OCI-M1 (cell line): ENCODE measurements at places on chromosomes 3 and 15.
A peak's percentile ranks its signal among the peaks of the same experiment; 100 is the strongest.

DNA sequence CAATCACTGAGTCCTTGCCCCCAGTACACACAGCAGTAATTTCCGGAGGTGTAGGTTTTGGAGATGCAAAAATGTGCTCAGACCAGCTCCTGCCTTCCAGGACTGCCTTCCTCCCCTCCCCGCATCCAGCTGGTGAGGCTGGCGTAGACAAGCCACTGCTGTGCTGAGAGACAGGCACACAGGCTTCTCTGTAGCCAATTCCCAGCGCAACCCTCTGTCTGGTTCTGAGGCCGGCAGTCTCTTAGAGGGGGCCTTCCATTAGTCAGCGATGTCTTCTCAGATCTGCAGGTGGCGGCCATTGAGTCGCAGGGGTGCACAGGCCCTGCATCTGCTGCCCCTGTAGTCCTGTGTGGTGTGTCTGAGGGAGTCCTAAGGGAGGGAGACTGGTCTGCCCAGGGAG lies 114.4 kb downstream of the DNAJB8 start:
- no peak for DNase-seq

GRCh38 chr3:195441476-195441991 lies 1.3 kb downstream of the ACAP2 start:
- peak; percentile 65 for DNase-seq

GRCh38 chr3:191397771-191398170 lies 63.2 kb upstream of the PYDC2 start:
- DNase-seq: no peak

- no peak for DNase-seq
These were observed 8.4 kb downstream of the TBC1D21 start for GRCh38 chr15:73881579-73882320.

- DNase-seq: no peak
These were observed 127.4 kb downstream of the WDR76 start for GRCh38 chr15:43954181-43954621.

GRCh38 chr3:178369006-178369405 lies 167.2 kb upstream of the KCNMB2 start:
- DNase-seq: no peak

GRCh38 chr15:84740691-84741090 lies 7.7 kb upstream of the ZNF592 start:
- no peak for DNase-seq

GRCh38 chr15:68112706-68113105 lies 58.6 kb downstream of the PIAS1 start:
- DNase-seq: peak; percentile 24

DNA sequence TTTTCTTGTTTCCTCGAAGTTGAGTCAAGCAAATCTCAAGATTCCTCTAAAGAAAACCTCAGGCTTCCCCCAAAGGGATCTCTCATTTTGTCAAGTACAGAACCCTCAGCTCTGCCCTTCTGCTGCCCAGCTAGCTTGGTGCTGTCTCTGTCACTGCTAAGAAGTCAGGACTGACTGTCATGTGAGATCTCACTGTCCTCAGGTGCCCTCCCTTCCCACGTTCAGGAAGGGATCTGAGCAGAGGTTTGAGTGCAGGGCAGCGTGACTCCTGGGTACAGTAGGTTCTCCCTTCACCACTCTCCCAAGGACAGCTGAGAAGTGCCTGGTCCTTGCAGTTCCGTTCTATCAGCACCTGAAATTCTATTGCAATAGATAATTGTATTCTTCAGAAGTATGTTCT lies 229.7 kb downstream of the SLCO3A1 start:
- no peak for DNase-seq

DNA sequence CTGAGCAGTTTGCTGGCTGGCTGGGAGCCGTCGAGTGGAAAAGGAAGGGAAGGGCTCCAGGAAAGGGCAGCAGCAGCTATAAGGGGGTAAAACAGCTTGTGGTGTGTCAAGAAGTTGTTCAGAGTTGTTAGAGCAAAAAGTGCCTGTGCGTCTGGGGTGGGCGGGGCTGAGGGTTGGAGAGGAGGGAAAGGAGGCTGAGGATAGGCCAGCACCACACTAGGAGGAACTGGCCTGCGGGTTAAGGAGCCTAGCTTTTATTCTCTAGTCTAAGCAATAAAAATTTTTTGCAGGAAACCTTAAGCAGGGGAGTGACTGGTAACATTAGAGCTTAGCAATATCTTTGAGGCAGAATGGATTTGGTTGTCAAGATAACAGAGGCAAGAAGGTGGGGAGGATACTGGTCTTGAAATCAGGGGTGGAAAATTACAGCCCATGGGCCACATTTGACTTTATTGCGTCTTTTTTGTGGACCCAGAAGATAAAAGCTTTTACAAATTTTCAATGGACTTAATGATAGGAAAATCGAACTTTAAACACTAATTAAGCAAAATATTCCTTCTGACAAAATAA lies 134.5 kb upstream of the AADACL2 start:
- no peak for DNase-seq

DNA sequence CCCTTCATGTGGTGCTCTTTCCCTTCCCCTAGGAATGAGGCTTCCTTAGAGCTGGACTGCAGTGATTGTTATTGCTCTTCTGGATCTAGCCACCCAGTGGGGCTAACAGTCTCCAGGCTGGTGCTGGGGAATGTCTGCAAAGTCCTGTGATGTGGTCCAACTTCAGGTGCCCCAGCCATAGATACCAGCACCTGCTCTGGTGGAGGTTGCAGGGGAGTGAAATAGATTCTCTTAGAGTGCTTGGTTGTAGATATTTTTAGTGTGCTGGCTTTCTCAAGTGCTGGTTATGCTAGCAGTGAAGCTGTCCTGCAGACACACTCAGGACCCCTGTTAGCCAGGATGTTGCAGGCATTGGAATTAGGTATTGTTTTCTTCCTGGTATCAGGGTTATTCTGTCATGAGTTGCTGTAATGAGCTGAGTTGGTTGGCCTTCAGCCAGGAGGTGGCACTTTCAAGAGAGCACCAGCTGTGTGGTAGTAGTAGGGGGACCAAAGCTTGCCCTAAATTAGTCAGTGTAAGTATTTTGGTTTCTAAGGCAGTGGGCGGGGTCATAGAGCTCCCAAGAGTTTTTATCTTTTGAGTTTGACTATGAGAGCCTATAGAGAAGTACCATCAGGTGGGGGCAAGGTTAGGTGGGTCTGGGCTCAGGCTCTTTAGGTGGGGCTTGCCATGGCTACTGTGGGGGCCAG lies 317.5 kb upstream of the SGO1 start:
- DNase-seq: no peak

GRCh38 chr3:192727032-192727847 lies at the start of gene FGF12:
Gene FGF12 (minus strand): TSS chr3:192727541.
- DNase-seq: no peak

GRCh38 chr3:112346491-112347122 lies 13.7 kb downstream of the CD200 start:
- no peak for DNase-seq

DNA sequence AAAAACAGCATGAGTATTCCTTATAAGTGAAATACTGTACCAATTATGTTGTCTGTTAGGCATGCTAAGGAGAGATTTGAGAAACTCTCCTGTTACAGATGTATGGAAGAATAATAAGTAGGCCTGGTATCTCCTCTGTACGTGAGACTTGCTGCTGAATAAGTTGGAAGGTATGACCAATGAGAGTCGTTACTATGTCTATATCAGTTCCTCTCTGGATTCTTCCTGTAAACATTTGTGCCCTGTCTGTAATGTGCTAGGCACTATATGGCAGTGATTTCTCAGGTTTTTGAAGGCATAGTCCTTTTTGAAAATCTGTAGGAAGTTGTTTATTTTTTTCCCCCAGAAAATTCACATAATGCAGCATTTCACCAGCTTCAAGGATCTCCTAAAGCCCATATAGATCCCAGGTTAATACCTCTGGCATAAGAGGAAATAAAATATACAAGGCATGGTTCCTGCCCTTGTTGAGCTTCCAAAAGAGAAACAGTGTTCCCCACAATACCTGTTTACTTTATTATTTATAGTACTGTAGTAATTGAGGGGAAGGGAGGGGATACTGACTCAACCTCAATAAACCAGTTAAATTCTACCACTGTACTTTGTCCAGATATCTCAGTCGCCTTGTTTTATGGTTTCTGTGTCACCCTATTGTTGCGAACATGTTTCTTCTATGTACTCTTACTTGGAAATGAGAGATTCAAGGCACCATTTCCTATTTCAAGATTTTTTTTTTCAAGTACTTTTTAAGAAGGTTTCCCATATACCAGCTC lies 28.6 kb downstream of the MAP2K5 start:
- no peak for DNase-seq

GRCh38 chr3:43785551-43785950 lies 94.8 kb downstream of the ABHD5 start:
- DNase-seq: no peak

DNA sequence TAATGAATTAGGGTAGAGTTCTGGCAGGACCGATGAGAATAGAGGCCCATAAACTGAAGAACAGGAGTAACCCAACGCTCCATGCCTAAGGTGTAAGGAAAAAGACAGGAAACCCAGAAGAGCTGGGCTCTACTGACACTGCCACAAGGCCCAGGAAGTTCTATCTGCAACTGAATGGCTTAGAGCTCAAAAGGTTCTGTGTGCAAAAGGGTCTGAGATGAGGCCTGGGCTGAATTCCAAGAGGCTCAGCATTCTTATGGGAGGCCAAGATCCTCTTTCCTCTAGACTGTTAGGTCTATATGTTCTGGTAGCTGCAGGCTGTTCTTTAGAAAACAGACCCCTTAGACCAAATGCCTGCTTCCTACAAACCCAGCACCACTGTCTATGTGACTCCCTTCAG lies 30.5 kb upstream of the PRSS50 start:
- DNase-seq: no peak

DNA sequence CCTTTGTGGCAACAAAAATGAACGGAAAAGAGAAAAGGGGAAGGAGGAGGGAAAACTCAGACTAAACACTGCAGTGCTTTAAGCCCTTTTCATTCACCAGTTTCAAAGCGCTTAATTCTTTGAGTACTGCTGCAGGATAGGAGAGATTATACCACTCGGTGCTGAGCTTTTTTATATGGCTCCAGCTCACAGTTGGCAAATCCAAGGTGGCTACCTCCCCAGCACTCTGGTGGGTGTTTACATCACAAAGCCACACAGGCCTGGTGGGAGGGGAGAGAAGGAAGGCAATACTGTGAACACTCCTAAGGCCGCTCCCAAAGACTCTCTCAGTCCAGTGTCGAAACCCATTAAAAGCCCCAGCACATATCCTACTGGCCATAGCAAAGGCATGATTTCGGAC lies 191.4 kb downstream of the STT3B start:
- no peak for DNase-seq

GRCh38 chr3:177890359-177890683 lies 645.9 kb upstream of the KCNMB2 start:
- DNase-seq: no peak

- DNase-seq: no peak
These were observed 386.0 kb upstream of the NECTIN3 start for GRCh38 chr3:110685630-110686029.

DNA sequence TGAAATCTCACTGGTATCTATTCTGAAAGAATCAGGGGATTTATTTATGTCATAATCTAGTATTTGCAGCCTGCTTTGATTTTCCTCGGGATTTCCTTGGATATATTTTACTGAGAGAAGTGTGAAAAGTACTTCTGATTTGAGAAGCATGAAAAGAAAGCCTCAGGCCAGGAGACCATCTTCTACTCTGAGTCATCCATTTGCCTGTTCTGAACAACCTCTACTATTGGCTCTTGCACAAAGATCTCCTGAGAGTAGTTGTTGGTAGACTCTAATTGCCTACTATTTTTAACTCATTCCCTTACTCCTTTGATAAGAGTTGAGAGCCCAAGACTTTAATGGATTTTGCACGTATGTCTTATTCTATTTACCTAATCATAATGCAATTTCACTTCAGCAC lies 318.9 kb downstream of the BCHE start:
- no peak for DNase-seq

DNA sequence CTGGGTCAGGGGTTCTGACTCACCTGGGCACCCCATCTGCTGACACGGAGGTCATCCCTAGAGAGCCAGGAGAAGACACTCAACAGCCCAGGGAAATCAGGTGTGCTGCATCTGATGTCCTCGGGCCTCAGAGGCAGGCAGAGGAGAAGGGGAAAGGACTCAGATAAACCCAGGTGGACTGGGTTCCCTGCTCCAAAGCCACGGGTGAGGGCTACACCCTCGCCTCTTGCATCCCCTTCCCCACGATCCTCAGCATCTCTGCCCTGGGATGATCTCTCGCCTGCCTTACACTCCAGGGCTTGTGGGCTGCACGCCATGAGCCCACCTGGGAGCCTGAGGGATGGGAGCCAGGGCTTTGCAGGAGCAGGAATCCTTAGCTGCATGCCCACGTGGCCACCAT lies 8.2 kb upstream of the DUSP7 start:
- no peak for DNase-seq

GRCh38 chr3:132657869-132658747 lies 1.5 kb downstream of the ACAD11 start:
- DNase-seq: no peak

GRCh38 chr3:123884203-123884831 lies at the start of gene MYLK:
Gene MYLK (minus strand): TSS chr3:123884332. CDS start chr3:123793841, 90,491 bp downstream.
- DNase-seq: no peak

- DNase-seq: no peak
These were observed 36.2 kb downstream of the AP4E1 start for GRCh38 chr15:50944672-50945071.

DNA sequence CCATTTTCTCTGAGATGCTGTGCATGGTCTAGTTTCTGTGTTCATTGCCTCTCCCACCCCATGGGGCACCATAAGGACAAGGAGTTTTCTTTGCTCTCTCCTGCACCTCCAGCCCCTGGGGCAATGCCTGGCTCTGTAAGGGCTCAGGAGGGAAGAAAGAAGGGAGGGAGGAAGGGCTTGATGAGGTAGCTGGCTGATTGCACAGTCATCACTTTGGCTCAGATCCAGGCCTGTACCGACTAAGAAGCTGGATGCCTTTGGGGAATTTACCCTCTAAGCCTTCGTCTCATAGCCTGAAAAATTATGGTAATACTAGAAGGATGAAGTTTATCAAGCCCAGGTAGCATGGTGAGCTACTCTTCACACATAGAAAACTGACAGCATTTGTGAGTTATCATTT lies 382.9 kb downstream of the GABRG3 start:
- DNase-seq: peak; percentile 4

DNA sequence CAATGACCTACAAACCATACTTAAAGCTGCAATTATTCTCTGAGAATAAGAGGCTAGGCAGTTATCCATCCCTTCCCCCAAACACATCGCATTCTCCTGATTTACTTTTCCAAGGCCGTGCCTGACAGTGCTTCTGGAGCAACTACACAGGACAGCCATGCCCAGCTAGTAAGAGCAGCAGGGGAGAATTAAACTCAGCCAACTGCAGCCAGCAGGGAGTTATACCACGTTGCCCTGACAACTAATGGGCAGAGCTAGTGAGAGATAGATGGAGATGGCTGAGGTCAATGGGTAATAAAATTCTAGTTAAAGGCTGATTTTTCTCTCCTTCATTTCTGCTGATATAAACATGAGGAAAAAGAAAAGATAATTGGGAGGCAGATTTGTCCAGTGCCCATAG lies 193.8 kb upstream of the PPP2R3A start:
- no peak for DNase-seq

DNA sequence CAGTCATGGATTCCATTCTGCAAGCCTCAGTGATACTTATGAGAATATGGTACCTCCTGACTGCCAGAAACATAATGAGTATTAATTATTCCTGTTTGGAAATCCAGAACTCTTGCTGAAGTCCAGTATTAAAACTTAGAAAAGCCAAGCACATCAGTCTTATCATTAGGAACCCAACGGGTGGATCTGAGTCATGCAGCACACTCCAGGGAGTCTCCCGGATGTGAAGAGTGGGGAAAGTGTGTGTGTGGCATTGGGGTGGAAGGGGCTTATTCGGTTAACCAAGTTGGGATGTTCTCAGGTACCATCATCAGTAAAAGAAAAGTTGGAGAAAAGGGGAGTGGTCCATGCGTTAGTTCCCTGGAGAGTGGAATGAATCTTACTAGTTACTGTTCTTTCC lies 181.1 kb downstream of the PLCL2 start:
- DNase-seq: no peak
